Dorsolateral prefrontal cortex (tissue), 122 donors: ENCODE measurements at places on chromosomes 12 and 14. TPM values are rescaled to one million over a fixed set of nuclear protein-coding genes. Genes with fewer than 3 reads are reported as not detected.

Gene PIK3C2G
- 0.35 TPM for total RNA-seq

Gene HOXC12
- total RNA-seq: not detected

Gene EVL
- 222 TPM for total RNA-seq

Gene NRXN3
- 116 TPM for total RNA-seq

Gene RHOJ
- 29.3 TPM for total RNA-seq

Gene VAMP1
- 271 TPM for total RNA-seq
